Effector CD4-positive, alpha-beta T cell (primary cell): ENCODE measurements at places on chromosomes 6 and 20.

- no peak for DNase-seq
Measured at GRCh38 chr6:161356167-161356854, 82.5 kb upstream of the AGPAT4 start.

GRCh38 chr6:108741331-108741989 lies 106.8 kb upstream of the ARMC2 start:
- DNase-seq = no peak

- no peak for DNase-seq
Measured at GRCh38 chr6:22827760-22828159, 258.4 kb downstream of the HDGFL1 start.

GRCh38 chr20:20802328-20802727 lies 89.9 kb upstream of the RALGAPA2 start:
- DNase-seq = no peak

DNA sequence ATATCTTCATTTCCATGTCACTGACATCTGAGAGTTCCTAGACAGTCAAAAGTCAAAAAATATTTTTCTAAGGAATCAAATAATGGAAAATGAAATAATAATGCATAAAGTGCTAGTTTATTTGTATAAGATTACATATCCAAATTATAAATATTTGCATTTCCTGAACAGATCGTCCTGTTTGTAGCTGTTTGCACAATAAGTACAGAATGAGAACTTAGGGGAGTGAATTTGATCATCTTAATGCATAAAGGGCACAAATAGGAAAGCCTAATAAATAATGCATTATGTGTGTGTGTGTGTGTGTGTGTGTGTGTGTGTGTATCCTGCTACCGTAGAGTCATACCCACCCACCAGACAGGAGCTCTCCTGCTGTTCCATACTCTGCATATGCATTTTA lies 521.0 kb upstream of the EPHA7 start:
- DNase-seq = no peak

GRCh38 chr6:125190667-125191066 lies 37.1 kb downstream of the TPD52L1 start:
- no peak for DNase-seq

- no peak for DNase-seq
Measured at GRCh38 chr6:53796791-53797190, 2.0 kb downstream of the LRRC1 start.

- DNase-seq = no peak
Measured at GRCh38 chr6:34506718-34507117, 40.8 kb downstream of the PACSIN1 start.

GRCh38 chr20:35196313-35196712 lies 24.4 kb downstream of the PROCR start:
- DNase-seq = no peak
